ENCODE measurements at places on chromosomes 4 and X. TPM values are rescaled to one million over a fixed set of nuclear protein-coding genes. Genes with fewer than 3 reads are reported as not detected.

Gene ESX1
- not detected for total RNA-seq

DNA sequence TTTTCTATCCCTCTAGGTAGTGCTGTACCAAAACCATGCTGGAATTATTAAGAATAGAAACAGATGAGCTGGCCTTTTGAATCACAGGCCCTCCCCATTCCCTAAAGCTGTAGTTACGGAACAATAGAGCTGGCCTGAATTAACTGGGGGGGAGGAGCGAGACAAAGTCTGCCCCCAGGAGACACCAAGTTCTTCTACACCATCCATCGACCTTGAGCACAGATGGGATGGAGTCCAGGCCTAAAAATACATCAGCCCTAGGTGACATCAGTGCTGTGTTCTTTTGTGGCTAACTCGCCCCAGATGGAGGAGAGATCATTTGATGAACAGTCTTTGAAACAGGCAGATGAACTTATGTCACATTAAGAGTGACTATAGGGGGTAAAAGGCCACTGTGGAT is 49.6 kb downstream of the LHFPL1 start:
- DNase-seq, result no peak

Gene GLRB
- 6.3 TPM for total RNA-seq

DNA sequence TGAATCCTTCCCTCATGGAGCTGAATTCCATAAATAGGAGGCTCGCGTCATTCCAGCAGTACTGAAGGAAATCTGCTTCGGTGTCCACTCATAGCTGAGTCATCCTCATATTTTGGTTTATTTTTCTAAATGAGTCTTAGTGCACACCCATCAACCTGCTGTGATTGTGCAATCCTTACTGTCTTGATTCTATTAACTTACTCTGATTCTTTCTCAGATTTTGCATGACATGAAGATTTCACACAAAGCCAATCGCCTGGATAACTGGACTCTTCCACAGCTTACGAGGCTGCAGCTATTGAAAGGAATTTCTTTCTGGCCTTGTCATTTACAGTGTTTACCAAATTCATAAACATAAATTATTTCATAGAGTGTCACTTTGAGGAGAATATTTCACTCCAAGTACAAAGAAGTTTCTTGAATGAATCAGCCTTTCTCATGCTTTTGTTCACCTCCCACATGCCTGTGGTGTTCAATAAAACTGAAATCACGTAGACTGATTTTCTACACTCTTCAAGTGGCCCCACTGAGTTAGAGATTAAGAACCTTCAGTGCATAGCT is 207.6 kb upstream of the SLITRK2 start:
- DNase-seq, result no peak

DNA sequence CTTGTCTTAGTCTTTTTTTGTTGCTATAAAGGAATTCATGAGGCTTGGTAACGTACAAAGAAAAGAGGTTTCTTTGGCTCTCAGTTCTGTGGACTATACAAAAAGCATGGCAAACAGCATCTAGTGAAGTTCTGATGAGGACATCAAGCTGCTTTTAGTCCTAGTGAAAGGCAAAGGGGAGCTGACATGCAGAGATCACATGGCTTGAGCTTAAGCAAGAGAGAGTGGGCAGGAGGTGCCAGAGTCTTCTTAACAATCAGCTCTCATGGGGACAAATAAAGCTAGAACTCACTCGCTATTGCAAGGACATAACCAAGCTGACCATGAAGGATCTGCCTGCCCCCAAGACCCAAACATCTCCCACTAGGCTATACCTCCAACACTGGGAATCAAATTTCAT is 1063.1 kb downstream of the PCDH7 start:
- no peak for DNase-seq

GRCh38 chr4:140187316-140187695 is 33.3 kb upstream of the MAML3 start:
- DNase-seq, result no peak

DNA sequence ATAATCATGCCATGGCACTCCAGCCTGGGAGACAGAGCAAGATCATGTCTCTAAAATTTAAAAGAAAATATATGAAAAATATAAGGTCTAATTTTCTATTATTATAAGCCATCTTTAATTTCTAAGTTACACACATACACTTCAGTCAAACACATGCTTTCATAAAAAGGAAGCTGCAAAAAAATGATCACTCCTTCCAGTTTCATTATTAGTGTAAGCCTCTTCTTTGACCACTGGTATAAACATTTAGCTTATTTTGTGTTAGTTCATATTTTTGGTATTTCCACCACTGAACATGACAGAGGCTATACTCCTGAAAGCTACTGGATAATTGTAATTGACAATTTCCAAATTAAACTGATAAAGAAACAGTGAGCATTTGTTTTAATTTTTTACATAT is 163.3 kb upstream of the USP38 start:
- no peak for DNase-seq

GRCh38 chr4:44532851-44533250 is 84.2 kb upstream of the KCTD8 start:
- no peak for DNase-seq

DNA sequence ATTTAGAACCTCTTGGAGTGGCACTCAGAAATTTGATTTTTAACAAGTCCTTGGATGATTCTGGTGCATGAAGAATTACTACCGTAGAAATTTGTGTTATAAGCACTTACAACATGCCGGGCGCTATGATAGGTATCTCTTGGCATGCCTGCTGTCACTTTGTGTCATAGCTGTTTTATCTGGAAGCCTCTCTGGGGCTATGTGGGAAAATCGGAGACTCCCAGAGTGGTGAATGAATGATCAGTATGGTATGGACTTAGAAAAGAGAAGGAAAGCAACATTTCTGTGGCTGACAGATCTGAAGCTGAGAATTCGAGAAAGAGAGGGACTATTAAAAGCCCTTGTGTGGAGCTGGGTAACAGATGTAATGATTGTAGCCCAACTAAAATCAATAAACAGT is 177.4 kb upstream of the MAMLD1 start:
- DNase-seq, result no peak

GRCh38 chrX:120514236-120514635 is 45.1 kb upstream of the LAMP2 start:
- DNase-seq, result no peak

Gene ZMAT1
- 14.8 TPM for total RNA-seq

Gene JADE1
- total RNA-seq, result 32.2 TPM

DNA sequence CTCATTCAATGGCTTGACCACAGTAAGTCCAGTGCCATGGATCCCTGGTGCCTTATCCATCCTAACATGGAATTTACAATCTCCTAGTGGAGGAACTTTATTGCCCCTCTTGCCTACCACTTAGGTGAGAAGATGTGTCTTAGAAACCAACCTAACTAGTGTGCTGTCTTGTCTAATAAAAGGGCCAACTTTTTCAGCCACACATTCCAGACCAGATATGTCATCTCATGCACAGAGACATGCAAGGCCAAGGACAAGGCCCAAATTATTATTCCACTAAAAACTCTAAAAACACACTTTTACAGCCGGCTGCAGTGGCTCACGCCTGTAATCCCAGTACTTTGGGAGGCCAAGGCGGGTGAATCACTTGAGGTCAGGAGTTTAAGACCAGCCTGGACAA is 10.6 kb upstream of the PRDX4 start:
- DNase-seq, result no peak

DNA sequence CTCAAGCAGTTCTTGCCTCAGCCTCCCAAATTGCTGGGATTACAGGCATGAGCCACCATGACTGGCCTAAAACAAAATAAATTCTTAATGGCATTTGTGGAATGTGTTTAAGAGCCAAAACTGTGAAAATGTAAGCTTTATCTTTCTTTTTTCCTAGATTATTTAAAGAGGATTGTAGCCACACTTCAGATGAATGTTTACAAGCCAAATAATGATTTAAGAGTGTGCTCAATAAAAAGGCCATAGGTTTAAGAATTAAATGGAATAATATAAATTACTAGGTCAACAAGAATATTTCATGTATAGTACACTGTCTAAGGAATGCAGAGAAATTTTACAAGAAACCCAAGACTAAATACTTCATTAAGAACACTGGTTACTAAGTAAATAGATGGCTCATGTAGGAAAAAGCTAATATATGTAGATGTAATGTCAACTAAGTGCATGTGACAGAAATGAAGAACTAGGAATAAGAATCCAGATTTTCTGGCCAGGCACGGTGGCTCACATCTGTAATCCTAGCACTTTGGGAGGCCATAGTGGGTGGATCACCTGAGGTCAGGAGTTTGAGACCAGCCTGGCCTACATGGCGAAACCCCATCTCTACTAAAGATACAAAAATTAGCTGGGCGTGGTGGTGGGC is 21.3 kb upstream of the UGDH start:
- no peak for DNase-seq

Gene PLK4
- total RNA-seq, result 0.96 TPM

DNA sequence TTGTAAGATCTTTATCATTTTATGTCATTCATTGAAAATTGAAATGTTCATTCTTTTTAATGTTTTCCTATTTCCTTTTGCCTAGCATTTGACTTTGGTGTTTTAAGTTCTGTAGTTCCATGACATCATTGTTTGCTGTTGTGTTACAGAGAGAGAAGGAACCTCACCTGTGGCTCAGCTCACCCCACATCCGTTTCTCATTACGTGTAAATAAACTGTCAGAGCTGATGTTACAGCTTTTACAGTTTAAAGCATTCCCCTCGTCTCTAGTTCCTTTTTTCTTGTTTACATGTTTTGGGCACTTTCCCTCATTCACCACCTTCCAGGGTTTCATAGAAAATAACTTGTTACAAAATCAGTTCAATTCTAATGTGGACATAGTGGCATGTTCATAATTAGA is 137.2 kb downstream of the FNIP2 start:
- DNase-seq, result no peak

DNA sequence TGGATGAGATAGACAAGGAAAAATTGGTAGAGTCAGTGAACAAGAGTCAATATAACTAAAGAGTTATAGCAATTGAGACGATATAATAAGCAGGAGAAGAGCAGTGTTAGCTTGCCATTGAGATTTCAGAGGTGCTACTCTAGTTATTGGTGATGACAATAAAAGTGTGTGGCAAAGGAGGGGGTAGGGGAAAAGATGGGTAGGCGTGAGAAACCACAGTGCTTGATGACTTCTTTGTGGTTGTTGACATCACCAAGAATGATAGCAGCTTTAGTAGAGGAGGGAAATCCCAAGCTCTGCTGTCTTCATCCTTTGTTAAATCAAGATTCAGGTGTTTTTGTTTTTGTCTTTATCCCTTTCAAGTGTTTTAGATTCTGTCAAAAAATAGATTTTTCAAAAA is 179.9 kb upstream of the PPP3CA start:
- DNase-seq, result no peak

GRCh38 chr4:17258106-17258505 is 253.8 kb downstream of the QDPR start:
- no peak for DNase-seq

GRCh38 chr4:189002475-189002874 is 863.2 kb downstream of the TRIML1 start:
- DNase-seq, result no peak

DNA sequence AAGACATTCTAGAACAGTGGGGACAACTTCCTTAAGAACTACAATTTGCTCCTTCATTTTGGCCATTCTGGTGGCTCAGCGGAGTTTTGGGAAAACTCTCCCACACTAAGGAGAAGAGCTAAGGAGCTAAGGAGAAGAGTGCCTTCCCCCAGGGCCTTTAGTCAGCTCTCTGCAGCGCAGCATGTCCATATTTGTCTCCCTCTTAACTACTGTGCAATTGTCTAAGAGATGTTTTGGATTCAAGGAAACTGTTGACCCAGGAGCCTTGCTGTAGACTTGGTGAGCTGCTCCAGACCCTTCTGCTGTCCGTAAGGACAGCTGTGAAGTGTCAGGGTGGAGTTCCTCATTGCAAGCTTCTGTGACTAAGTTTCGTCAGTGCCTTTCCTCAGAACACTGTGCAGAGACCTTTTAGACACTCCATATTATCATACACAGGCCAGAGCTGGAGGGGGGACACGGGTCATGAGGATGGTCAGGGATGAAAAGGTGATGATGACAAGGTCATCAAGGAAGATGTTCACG is 179.0 kb downstream of the NHS start:
- DNase-seq, result no peak

DNA sequence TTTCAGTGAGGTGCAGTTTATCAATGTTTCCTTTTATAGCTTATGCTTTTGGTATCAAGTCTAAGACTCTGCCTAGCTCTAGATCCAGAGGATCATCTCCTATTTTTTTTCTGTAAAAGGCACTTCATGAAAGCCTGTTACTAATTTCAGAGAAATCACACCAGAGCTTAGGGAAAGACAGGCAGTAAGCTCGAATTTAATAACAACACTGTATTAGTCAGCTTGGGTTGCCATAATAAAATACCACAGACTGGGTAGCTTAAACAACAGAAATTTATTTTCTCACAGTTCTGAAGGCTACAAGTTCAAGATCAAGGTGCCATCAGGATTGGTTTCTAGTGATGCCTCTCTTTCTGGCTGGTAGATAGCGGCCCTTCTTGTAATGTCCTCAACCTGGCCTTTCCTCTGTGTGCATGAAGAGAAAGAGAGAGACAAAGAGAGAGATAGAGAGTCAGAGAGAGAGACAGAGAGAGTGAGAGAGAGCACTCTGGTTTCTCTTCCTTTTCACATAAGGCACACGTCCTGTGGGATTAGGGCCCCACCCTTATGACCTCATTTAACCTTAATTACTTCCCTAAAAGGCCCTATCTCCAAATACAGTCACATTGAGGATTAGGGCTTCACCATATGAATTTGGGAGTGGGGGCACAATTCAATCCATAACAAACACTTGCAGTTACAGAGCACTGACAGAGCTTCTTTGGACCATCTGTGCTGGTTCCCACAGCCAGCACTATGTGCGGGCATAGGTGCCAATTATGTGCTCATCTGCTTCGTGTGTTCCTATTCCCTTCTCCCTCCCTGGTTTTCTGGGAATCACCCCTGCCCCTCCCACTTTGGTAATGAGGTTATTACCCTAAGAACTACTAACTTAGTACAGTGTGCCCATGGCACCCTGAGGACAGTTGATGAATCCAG is 114.8 kb upstream of the MED14 start:
- no peak for DNase-seq

Measured in aorta (tissue), 5 donors.